ENCODE measurements at places on chromosomes 4 and X. TPM values are rescaled to one million over a fixed set of nuclear protein-coding genes. Genes with fewer than 3 reads are reported as not detected.

Gene SCD5
- total RNA-seq, result 6.2 TPM

DNA sequence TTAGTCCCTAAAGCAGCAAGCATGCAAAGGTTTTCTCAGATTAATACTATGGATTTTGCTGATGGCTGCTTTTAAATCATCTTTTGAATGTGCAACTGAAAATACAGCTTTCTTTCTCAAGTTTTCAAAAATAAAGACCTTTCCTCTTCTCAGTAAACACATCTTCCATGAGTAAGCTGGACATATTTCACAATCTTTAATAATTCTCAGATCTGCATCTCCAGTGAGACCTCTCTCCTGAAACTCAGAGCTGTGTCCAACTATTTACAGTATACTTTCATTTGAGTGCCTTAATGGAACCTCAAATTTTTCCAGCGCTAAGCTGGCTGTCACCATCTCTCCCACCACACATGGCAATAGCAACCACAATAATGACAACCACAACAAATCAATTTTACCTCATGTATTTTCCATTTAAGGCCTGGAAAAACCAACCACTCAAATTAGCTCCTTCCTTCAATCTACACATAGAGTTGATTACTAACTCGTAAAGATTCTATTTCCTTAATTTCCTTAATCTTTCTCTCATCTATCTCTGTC, 192.4 kb upstream of the RPL34 start:
- DNase-seq, result no peak

DNA sequence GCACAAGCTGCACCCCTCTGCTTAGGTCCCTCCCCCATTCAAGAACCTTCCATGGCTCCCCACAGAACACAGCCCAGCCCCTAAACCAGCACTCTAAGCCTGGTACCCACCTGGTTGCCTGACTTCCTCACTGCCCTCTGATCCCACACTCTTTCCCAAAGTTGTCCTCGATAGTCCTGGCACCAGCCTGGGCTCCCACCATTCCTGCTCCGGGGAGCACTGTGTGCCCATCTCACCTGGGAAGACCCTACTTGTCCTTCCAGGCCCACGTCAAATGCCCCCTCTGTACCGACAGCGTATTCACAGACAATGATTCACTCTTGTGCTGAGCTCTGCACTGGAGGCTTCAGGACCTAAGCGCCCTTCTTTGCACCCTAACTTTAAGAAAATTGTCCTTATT, 40.1 kb downstream of the ABLIM2 start:
- no peak for DNase-seq

GRCh38 chr4:173046144-173046543, 122.5 kb upstream of the GALNT7 start:
- DNase-seq, result no peak

- no peak for DNase-seq
Observed at GRCh38 chr4:158590306-158590705, 68.6 kb downstream of the RXFP1 start.

DNA sequence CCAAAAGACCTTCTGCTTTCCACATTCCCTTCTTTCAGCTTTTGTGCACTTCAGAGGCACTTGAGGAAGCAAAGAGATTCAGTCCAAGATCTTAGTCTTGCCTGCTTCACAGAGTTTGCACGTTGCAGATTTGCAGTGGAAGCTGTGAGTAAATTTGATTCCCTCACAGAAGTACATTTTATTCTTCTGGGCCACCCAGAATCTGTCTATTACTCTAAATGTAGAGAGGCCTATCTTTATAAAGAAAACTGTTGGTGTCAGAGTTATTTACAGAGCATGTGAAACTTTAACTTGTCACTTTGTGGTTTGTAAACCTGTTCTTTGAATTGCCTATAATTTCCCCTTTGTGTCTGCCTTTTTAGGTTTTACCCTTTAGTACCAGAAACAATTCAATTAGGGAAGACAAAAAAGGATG, 15.5 kb downstream of the SPRY1 start:
- no peak for DNase-seq

DNA sequence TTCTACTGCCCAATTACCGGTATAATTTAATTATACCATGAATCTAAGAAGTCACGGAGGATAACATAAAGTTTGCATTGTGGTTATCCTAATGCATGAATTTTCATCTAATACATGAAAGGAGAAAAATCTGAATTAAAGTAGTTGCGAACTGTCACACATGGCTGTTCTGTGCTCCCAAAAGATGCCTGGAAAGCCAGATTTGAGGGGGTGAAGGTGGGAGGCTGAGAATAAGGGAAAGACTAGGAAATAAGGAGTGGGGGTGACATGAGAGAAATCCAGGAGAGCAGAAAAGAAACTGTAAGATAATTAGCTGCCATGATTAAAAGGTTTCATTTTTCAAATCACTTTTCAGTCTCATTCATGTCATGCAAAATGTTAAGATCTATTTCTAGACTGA, 1582.7 kb downstream of the STIM2 start:
- no peak for DNase-seq

DNA sequence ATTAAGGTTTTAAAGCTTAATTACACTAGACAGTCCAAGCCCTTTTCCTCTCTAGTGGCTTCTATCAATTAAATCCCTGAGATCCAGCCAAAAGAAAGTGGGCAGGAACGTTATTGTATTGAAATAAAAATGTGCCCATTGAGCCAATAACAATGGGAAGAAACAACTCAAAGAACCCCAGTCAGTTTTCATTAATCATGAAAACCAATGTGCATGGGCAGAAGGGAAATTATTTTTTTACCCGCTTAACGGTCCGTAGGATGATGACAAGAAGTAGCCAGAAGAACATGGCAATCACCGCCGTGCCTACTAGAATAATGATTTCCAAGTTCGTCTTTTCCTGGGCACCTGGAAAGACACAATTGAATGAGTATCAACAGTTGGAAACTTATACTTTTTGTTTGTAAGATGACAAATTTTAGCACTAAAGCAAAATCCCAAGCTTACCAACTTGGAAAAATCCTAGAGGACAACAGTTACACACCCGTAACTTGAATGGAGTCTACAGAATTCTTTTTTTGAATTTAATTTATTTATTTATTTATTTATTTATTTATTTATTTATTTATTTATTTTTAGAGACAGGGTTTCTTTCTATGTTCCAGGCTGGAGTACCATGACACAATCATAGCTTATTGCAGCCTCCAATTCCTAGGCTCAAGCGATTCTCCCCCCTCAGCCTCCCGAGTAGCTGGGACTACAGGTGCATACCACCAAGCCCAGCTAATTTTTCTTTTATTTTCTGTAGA, 26.8 kb downstream of the KDR start:
- no peak for DNase-seq

Gene G3BP2
- total RNA-seq, result 179 TPM

GRCh38 chr4:123345137-123345934, 51.3 kb upstream of the SPRY1 start:
- DNase-seq, result no peak

DNA sequence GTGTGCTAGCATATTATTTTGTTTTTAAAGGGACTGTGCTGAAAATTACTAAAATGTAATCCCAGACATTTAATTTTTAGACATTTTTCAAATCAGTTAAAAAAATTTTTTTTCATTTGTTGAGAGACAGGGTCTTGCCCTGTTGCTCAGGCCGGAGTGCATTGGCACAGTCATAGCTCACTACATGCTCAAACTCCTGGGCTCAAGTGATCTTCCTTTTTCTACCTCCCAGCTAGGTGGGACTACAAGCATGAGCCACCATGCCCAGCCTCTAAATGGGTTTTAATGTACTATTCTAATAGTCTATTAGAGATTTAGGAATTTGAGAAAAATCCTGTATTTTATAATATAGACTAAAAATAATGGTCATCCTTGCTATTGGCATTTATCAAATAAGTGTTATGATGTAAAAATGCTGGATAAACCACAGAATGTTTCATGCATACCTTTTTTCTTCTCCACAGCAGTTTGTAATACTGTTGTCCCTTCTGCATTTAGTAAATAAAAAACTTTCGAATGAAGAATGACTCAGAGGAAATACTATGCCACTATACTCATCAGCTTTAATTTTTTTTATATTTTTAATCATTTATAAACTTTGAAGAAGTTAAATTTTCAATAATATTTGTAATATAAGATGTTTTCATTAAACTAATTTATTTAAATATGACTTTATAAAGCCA, 29.9 kb downstream of the CPEB2 start:
- DNase-seq, result no peak

Measured in activated naive CD8-positive, alpha-beta T cell treated with anti-CD3 and anti-CD28 coated beads, Interleukin-2, amount 10 ng/mL, durations not matched to agents 7 days and 5 days (primary cell).